CD8-positive, alpha-beta T cell (primary cell): ENCODE measurements at places on chromosomes 16 and 17.

DNA sequence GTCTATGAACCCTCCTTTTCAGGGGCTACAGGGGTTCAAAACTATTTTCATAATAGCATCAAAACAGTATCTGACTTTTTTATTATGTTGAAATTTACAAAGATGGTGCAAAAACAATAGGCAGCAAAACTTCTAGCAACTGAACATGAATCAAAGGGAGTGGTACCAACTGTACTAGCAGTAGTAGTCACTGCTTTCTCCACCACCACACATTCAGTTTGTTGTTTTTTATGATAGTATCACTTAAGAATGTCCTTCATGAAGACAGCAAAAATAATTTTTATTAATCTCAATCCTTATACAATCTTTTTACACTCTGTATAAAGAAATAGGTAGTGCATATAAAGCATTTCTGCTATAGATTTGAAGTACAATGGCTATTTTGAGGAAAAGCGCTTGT, 47.6 kb downstream of the MED13 start:
- no peak for DNase-seq

DNA sequence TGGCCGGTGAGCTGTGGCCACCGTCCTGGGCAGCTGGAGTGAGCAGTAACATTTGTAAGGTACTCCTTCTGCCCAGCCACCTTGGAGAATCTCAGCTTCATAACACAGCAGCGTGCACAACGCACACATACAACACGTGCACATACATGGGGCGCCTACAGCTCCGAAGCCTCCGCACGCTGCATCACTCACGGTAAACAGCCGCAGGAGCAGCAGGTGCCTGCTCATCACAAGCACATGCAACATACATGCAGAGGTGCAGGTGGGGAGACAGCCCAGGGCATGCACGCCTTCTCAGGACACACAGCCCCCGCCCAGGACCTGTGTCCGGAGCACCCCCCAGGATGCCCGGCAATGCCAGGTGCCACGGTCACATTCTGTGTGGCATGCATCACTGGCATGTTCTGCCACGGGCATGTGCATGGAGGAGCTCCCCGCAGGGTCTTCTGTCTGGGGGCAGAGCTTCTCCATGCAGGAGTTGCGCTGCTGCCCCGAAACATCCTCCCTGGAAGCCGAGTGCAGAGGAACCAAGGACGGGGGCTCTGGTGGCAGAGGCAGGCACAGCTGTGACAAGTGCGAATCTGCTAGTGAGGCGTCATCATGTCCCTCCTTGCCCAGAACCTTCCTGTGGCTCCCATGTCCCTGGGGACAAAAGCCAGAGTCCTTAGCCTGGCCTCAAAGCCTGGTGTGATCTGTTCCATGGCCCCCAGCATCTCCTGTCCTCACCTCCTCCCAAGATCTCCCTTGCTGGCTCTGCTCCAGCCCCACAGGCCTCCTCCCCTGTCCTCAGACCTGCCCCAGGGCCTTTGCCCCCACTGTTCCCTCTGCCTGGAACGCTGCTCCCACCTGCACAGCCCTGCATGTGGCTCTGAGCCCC, 184.0 kb upstream of the GSE1 start:
- DNase-seq: no peak

- no peak for DNase-seq
Observed at GRCh38 chr17:46167826-46168569, 25.2 kb downstream of the KANSL1 start.

- no peak for DNase-seq
Observed at GRCh38 chr17:76232342-76232741, 8.0 kb downstream of the RNF157 start.

DNA sequence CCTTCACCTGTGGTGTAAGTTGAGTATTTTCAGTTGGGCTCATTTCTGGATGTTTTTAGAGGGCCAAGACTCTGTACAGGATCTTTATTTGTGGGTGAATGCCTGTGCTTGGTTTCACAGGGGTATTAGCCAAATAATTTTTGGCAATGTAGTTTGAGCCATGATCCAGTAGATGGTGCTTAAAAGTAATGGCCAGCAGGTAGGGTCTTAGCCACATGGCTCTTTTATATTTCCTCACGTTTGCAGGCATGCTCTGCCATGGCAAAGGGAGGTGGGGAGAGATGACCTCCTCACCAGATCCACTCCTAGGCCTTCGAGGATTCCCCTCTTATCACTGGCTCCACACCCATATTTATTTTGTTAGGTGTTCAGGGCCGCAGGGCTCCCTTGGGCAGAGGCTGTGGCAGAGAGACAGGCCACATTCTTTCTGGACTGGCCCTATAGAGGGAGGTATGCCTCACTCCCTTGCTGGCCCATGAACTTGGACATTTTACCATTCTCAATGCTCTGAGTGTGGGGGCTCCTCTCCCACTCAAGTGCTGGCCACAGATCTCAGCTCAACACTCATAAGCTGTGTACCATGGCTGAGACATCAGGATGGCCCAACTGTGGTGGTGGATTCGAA, 417.1 kb downstream of the XYLT1 start:
- DNase-seq: no peak

DNA sequence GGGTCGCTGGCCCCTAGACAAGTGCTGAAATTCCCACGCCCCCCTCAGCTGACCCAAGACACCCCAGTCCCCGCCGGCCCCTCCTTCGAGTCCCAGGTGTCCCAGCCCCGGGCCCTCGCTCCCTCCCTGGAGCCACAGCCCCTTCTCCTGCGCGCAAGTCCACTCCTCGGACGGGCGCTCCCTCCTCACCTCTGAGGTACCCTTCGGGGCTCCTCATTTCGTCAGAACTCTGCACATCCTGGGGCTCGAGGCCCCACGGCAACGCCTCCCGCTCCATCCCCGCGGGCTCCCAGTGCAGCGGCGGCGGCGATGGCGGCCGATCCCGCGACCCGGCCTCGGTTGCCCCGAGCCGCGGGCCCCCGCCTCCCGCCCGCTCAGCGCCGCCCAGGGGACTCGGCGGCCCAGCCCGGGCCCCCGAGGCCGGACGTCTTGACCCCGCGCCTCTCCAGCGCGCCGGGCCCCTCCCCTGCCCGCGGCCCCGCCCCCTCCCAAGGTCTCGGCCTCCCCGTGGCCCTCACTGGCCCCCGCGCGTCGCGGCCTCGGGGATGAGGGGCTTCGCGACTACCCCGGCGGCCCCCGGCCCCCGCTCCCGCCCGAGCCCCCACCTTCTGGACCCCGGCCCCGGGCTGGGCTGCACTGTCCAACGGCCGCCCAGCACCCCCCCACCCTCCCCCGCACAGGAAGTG, at the start of gene ZNF768:
ZNF768 (minus strand) TSS at position 430 of the 686 bp plus-strand sequence; CDS start at position 277, 153 bp downstream.
- DNase-seq: peak; percentile 30

GRCh38 chr16:59527206-59527997, 793.3 kb upstream of the GOT2 start:
- no peak for DNase-seq

DNA sequence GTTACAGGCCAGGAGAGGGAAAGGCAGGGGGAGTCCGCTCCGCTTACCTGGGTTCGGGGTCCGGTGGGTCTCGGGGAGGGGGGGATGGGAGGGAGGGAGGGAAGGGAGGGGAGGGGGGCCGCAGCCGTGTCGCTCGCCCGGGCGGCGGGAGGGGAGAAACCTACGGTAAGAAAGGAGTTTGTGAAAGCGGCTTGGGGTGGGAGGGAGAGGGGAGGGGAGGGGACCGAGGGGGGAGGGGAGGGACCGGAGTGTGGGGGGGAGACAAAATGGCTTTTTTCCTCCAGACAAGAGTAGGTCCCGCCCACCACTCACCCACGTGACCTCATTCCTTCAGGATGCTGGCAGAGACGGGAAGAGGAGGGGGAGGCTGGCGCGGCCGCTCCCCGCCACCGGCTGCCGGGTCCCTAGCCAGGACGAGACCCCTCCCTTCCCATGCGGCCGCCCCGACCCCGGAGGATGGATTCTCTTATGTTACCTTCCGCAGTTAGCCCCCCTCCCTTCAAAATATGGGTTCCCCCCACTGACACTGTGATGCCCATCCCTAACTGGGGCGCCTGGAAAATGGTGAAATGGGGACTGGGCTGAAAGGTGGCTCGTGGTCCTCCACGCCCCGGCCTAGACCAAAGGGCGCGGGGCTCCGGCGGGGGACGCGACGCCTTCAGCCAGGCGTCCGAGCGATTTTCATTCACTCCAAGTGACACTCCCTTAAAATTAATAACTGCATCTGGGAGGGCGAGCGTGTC, at the start of gene PCGF2:
PCGF2 (minus strand) TSS at position 188 of the 743 bp plus-strand sequence. CDS start 7,934 bp downstream, outside the sequence.
- no peak for DNase-seq

DNA sequence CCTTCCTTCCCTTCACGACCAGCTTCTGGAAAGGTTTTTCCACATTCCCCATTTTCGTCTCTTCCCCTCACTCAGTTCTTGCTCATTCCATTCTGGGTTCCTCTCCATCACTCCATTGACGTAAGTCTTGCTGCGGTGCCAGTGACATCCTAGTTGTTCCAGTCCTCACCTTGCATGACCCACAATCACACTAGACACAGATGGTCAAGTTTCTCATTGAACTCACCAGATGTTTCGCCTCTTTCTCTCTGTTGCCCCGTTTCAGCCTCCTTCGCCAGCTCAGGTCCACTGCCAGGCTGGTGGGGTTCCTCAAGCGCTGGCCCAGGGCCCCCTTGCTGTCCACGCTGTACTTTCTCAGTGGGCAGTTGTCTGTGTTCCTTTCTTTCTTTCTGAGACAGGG, 43.4 kb downstream of the CCDC42 start:
- DNase-seq: no peak

DNA sequence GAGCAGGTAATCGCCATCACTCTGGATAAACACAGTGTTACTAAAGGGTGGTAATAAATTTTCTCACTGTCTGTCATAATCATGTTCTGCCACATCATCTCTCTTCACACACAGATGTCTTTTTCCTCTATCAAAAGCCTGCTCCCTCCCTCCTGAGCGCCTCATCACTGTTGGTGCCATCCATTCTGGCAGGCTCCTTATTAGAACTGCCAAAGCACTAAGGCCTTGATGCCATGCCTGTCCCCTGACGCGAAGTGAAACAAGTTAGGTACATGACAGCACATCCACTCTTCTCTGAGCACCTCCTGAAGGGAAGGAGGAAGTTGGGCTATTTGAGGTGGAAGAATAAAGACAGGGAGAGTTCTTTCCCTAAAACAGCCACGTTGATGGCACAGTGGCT, 38.2 kb upstream of the AXIN2 start:
- no peak for DNase-seq

DNA sequence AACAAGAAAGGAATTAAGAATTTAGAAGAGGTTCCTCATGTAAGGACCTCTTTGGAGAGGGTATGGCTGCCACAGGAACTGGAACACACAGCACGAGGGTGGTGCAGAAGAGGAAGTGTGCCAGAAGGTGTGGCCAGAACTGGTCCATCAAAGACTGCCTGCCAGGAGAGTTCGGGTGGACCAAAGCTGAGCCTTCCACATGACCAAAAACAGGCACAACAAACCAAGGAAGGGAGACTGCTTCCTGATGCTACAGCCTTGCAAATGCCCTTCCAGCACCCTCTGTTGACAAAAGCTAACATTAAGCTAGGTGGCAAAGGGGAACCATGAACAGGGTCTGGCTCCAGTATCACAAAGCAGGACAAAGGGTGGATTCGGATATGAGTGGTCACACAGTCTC, 125.8 kb upstream of the TMEM97 start:
- no peak for DNase-seq

- no peak for DNase-seq
Observed at GRCh38 chr16:1731603-1732002, 25.6 kb downstream of the MAPK8IP3 start.

- no peak for DNase-seq
Observed at GRCh38 chr17:78089576-78090281, 38.8 kb downstream of the TMC6 start.
